ENCODE measurements at places on chromosomes 4 and X.
A peak's percentile ranks its signal among the peaks of the same experiment; 100 is the strongest.

DNA sequence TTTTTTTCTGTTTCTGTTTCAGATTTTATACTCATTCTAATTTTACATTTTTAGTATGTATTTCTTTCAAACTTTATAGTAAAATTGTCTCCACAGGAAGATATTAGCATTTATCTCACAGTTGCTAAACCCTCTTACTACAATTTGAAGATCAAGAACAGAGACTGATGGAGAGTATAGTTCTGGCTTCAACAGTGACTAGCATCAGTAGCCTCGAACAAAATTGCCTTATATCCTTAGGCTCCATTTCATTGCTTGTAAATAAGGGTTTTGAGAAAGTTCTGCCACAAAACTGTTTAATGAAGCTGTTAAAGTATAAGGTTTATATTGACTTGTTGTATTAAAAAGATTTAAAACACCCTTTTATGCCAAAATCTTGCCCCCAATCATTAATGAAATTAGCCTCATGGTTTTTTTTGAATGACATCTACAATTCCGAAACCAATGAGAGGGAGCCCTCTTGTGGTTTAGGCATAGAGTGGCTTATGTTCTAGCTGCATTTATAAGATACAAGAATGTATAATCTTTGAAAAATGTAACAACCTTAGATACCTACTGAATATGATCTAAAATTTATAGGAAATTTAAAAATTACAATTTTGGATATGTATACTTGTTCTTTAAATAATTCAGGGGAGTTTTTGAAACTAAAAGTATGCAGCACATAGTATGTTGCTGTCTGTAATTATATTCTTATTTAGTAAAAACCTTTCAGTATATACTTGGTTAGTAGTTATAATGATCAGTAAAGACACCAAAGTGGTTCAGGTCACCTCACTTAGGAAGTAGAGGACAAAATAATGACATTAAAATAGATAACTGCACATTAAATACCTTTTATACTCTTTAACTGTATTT is 109.8 kb upstream of the HPGD start:
- DNase-seq, result peak; percentile 61

DNA sequence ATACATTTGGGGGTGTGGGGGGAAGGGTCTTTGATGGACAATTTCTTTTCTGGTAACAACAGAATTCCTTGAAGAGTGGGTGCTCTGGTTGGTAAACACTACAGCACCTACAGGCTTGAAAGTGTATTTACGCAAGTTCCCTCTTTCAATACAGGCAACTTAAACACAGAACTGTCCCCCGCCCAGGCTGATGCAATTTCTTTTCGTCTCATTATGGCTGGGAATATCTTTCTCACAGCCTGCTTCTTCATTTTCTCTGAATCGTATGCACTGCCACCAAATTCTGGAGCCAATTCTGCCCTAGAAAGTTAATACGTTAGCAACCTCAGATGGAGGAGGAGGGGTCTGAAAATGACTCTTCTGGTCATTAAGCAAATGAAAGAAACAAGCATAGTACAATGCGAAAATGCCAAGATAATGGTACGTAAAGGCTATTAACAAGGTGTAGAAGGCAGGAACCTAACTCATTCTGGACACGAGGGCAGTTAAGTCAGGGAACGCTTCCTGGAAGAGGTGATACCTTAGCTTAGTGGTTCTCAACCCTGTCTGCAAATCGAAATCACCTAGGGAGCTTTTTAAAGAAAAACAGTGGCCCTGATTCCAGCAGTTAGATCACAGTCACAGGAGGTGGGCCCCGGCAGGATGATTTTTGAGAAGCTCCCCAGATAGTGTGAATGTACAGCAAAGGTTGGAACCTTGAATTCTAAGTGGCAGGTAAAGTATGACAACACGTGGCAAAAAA is 1.0 kb downstream of the AGA start:
- DNase-seq, result peak; percentile 11

DNA sequence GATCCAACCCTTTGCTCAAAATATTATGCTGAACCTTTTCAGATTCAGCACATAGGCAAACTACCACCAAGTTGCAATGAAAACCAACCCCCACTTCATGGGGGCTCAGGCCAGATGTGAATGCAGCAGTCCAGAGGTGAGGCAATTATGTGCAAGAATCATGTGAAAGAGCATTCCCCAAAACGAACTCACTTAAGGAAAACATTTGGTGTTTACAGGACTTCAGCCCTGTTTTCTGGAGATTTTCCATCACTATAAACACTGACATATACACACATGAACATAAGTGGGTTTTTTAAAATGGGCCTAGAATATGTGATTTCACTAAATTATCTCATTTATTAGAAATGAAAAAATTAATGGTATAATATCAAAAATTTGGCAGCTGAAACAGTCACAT is 31.5 kb downstream of the BMP3 start:
- no peak for DNase-seq

DNA sequence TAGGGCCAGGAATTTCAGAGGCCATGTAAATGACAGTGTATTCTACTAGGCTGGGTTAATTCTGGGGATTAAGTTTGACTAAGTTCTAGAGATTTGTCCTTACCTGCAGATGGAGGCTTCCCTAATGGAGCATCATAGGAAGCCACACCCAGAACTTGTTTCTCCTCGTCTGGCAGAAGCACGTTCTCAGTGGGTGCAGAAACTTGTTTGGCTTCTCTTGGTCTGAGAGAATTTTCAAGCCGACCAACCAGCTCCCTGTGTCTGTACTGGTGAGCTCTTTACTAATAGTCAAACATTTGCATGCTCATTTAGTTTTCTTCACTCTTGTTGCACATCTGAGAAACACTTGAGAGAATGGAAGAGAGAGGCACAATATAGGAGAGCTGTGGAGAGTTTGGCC is 907 bp upstream of the ATP10D start:
- no peak for DNase-seq

GRCh38 chrX:38142610-38143009 is 78.1 kb downstream of the SRPX start:
- no peak for DNase-seq

DNA sequence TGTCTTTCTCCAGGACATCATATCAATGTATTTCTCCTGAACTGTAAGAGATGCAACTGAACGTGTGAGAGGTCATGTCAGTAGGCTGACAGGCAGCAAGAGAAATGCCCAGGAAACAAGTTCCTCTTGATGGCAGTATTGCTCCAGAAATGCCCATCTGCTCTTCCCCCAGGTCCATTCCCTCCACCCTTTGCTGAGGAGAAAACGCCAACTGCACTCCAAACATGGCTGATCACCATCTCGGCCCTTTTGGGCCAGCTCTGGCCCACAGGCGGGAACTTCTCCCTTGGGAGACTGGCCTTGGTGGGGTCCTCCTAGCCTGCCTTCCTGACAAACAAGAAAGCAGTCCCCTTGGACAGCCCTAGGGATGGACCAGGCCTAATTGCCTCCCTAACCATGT is 276.5 kb upstream of the AGTR2 start:
- DNase-seq, result peak; percentile 13

- DNase-seq, result no peak
Measured at GRCh38 chr4:113209652-113210320, 160.3 kb downstream of the ANK2 start.

DNA sequence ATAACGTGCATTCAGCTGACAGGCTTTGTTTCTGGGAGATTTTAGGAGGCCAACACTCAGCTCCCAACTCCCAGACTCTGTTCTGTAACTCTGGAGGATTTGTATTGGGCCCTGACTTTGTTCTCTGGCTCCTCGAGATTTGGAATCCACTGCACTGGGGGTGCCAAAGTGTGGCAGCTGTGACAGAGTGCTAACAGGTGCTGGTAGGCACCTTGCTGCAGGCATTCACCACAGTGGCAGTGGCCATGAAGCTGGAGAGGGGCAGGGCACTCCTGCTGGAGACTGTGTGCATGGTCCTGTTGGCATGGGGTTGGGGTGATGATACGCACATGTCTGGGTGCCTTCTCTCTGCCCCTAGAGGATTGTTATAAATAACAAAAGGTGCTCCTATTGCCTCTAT is 1094.9 kb upstream of the SLIT2 start:
- no peak for DNase-seq

DNA sequence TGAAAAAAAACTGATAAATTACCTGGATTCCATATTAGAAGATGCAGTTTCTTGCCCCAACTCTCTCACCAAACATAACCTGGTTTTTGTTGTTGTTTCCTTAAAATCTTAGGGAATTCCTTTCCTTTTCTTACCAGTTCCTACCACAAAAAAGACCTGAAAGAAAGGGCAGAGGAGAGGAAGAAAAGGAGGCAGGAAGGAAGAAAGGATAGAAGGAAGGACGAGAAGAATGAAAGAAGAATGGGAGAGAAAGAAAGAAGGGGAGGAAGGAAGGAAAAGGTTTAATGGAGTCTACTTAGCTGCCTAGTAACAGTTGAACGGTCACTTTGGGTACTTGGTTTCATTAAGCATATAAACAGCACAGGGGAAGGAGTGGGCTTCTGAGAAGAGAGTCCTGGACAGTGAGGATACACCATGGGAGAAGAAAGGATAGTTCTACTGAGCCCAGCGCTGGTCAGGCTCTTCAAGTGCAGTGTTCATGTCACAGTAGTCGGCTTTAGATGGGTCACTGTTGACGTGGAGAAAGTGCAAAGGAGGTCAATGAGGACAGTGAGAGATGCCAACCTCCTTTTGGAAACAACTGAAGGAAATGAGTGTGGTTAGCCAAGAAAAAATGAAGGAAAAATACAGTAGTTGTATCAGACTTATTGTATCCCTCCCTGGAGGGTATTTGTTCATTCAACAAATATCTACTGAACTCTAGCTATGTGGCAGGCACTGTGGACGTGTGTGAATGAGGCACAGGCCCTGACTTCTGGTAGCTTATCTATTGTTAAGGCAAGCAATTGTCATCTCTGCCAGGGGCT is 1.1 kb upstream of the CHIC2 start:
- no peak for DNase-seq

GRCh38 chr4:31946456-31946855 is 1226.3 kb downstream of the PCDH7 start:
- no peak for DNase-seq

DNA sequence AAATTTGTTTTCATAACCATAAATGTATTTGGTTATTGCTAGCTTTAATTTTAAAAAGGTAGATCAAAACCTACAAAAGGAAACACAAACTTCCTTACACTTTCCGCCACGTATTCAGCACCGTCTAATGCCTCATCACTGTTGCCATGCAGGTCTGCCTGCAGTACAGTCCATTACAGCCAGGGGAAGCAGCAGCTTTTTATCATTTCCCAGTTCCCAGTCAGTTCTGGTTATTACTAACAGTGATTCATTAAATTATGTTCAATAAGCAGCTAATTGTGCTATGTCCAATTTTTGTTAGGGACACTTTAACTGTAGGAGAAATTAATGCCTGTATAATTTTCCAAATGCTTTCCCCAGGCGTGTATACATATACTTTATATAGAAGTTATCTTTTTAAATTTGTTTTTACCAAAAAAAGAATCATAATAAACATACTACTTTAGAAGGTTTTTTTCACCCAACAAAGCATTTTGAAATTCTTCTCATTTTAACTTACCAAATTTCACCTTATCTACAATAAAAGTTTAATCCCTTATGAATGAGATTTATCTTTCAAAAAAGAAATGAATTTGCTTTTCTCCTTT is 93.3 kb downstream of the ANXA3 start:
- DNase-seq, result peak; percentile 52

DNA sequence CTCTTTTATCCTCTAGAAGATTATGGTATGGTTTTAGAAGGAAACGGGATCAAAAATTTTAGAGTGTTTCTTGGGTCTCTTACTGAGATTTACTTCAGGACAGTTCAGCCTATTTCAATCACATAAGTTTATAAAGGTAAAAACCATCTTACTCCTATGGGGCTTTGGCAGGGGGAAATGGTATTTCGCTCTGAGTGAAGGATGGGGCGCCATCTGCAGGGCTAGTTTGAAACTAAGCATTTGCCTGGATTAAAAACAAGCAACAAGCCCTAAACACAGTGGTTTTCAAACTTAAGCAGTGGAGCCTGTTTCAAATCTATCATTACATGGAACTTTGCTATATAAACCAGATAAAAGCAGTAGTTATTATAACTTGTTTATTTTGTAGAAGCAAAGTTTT is 361.5 kb upstream of the FMR1 start:
- DNase-seq, result peak; percentile 50

- no peak for DNase-seq
Measured at GRCh38 chr4:181645489-181645888, 597.7 kb upstream of the TENM3 start.

GRCh38 chr4:2500547-2500946 is 31.6 kb downstream of the RNF4 start:
- no peak for DNase-seq

- DNase-seq, result no peak
Measured at GRCh38 chr4:175459571-175459970, 352.5 kb downstream of the GPM6A start.

DNA sequence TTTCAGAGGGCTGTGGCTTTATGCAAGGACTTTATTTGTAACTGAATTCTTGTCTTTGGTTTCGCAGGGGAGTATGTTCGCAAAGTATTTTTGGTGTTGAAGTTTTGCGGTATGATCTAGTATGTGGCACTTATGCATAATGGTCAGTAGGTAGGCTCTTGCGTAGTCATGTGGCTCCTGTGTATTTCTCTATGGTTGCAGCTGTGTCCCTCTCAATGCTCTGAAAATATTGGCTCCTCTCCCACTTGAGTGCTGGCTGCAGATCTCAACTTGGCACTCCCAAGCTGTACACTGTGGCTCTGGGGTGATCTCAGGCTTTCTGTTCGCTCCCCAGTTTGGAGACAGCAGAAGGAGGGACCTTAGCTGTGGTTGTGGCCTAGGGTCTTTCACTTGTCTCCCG is 24.8 kb downstream of the ARMCX5 start:
- no peak for DNase-seq

GRCh38 chrX:14124562-14124961 is 94.9 kb upstream of the GEMIN8 start:
- DNase-seq, result no peak

DNA sequence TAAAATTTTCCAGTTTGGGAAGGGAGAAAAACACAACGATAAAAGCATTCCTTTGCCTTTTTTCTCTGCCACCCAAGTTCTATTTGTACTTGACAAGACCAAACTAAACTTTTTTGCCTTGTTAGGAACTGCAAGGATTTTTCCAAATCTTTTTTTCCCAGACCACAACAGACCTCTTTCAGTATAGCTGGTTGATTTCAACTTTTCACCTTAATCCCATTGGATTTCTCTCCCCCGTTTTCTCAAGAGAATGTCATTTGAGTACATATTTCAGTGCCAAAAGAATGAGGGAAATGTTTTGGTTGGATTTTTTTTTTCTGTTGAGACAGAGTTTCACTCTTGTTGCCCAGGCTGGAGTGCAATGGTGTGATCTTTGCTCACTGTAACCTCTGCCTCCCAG is 18.5 kb upstream of the SGMS2 start:
- no peak for DNase-seq

GRCh38 chr4:65911720-65912119 is 241.4 kb upstream of the EPHA5 start:
- no peak for DNase-seq

GRCh38 chr4:161225327-161225726 is 938.5 kb downstream of the FSTL5 start:
- no peak for DNase-seq
